GM06990 (cell line): ENCODE measurements at places on chromosomes 1 and 21.

DNA sequence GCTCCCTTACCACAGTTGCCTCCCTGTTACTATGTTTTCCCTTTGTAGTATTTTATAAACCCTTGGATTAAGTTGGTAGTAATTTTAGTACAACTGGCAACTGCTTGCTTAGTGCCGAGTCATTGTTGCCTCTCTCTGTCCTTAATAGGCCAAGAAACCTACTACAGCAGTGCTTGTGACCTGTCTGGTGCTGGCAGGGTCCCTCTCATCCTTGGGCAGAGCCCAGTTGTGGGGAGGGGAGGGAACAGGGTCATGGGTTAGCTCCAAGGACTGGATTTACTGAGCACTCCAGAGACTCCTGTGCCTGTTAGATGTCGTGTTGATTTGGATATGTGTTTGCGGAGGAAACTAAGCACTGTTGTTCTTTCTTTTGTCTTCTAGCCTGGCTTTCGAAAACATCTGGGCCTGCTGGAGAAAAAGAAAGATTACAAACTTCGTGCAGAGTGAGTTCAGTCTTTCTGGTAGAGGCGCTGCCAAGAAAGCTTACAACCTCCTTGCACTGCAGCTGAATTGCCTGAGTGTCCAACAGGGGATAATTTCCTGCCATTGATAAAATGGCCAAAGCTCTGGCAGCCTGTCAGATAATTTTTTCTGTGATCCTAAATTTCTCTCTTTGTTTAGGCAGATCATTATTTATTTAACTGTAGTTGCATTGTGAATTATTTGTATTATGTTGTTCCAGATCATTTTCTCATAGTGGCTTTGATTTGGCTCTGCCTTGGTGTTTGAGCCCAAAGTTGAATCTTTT is 3.6 kb downstream of the UTP11 start:
- DNase-seq: no peak

- DNase-seq: no peak
Observed at GRCh38 chr21:36454093-36454531, 25.8 kb downstream of the CLDN14 start.

DNA sequence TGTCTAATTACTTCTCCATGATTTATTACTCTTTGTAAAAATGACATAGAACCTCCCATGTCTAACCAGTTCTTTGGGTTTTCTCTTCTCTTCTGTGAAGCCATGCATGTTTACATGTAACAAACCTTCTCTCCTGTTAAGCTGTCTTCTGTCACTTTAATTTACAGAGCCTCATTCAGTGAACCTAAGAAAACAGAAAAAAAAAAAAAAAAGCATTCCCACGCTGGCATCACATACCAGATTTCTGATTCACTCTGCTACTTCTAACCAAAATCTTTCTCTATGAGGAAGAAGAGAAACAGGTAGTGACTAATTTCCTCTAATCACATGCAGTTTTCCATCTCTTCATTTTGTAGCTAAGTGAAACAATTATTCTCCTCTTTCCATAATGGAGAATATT is 141.4 kb upstream of the CXADR start:
- DNase-seq: no peak

- no peak for DNase-seq
Observed at GRCh38 chr1:177091040-177091439, 73.5 kb downstream of the ASTN1 start.

- DNase-seq: no peak
Observed at GRCh38 chr21:42767561-42767835, 111.8 kb downstream of the WDR4 start.
